ENCODE measurements at places on chromosomes 2 and 18. TPM values are rescaled to one million over a fixed set of nuclear protein-coding genes. Genes with fewer than 3 reads are reported as not detected.

GPAT2 gene
- 3.4 TPM for total RNA-seq

KIF5C gene
- total RNA-seq, result 3.3 TPM

GRCh38 chr2:218981390-218981880 lies 3.5 kb downstream of the FEV start:
- no peak for ATAC-seq

DNA sequence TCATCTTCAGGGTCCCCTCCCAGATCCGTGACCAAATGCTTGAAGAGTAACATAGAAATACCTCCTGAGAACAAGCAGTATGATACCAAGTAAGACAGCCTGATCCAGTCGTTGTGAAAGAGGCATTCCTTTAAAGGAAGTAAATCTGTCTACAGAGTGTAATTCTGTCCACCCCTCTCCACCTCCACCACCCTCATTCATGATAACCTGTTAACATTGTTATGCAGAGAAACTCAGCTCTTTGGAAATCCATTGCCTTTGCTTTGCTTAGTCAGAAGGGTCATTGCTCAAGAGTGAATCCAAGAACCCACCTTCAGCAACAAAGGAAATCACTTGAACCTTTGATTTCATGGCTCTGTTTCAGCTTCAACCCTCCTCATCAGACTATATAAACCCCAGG lies 155.6 kb downstream of the CYP26B1 start:
- ATAC-seq, result no peak

- ATAC-seq, result no peak
Observed at GRCh38 chr2:168731616-168732015, 70.8 kb upstream of the NOSTRIN start.

All from gastroesophageal sphincter (tissue), 4 donors.